Fibroblast of the aortic adventitia (primary cell): ENCODE measurements at places on chromosomes 3 and 15. TPM values are rescaled to one million over a fixed set of nuclear protein-coding genes. Genes with fewer than 3 reads are reported as not detected.

- no peak for DNase-seq
These were observed 10.0 kb upstream of the ATP2B2 start for GRCh38 chr3:10515396-10515795.

DNA sequence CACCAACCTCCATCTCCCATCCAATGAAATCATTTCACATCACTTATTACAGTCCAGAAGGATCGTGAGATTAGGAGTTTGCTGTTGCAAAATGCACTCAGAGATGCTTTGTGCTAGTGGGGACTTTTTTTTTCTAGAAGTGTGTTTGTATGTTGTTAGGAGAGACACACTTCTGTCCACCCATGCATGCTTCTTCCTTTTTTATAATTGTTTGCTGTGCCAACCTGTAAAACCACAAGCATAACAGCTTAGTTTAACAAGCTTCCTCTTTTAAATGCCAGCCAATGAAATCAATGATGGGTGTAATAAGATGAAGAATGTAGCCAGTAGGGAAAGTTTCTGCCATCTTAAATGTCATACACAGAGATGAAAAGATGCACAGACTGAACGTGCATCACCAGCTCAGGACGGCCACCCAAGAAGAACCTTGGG is 305.6 kb upstream of the STT3B start:
- DNase-seq = no peak

DNA sequence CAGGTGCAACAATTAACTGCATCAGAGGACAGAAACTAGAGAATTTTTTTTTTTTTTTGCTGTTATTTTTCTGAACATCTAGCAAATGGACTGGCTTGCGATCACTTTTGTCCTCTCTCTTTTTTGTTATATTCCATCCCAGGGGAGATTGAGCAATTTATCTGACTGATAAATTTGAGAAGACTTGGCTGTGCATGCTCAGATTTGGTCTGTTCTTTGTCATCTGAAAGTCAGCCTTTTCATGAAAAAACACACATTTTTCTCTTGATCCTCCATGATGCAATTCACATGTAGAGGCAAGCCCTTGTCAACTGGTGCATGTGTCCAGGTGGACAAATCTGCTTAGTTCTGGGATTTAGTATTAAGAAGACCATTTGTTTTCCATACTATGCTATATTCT is 309.3 kb downstream of the LRRC3B start:
- no peak for DNase-seq

DNA sequence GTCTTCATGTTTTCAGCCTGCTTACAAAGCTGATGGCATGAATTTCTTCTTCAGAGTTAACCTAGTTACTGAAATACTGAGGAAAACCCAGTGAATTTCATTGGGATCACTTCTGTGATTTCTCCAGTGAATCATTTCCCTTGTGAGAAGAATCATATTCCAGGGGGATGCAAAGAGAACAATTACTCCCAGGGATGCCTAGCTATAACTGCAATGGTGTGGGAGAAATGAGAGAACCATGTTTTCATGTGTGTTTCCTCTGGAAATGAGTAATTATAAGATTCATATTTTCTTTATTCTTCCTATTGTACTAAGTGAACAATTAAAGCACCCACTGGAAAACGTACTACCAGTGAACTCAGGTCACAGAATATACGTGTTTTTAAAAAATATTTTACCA is 485.4 kb downstream of the GRM7 start:
- DNase-seq = no peak

GRCh38 chr3:83559082-83559481 is 1399.7 kb upstream of the CADM2 start:
- DNase-seq = no peak

DNA sequence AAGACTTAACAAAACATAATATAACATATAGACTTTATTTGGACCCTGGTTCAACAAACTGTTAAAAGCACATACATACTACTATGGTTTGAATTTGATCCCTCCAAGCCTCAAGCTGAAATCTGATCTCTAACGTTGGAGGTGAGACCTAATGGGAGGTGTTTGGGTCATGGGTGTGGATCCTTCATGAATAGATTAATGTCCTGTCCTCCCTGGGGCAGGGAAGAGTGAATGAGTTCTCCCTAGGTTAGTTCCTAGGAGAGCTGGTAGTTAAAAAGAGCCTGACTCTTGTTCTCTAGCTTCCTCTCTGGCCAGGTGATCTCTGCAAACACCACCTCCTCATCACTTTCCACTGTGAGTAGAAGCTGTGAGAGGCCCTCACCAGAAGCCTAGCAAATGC is 36.4 kb downstream of the CLASP2 start:
- DNase-seq = no peak

- no peak for DNase-seq
These were observed 37.3 kb downstream of the STARD5 start for GRCh38 chr15:81286621-81287121.

GRCh38 chr3:86180696-86181095 is 810.3 kb downstream of the VGLL3 start:
- no peak for DNase-seq

SLC2A2 gene
- total RNA-seq = not detected in 2 replicates

SH3GL3 gene
- total RNA-seq = 0.09 and 2.1 TPM in 2 replicates

TBC1D5 gene
- 83.4 and 145 TPM in 2 replicates for total RNA-seq

TMOD3 gene
- 21.3 and 53.0 TPM in 2 replicates for total RNA-seq

FANCD2OS gene
- total RNA-seq = not detected in 2 replicates

FAM3D gene
- total RNA-seq = not detected in 2 replicates
